ENCODE measurements at places on chromosomes 5 and 9.

DNA sequence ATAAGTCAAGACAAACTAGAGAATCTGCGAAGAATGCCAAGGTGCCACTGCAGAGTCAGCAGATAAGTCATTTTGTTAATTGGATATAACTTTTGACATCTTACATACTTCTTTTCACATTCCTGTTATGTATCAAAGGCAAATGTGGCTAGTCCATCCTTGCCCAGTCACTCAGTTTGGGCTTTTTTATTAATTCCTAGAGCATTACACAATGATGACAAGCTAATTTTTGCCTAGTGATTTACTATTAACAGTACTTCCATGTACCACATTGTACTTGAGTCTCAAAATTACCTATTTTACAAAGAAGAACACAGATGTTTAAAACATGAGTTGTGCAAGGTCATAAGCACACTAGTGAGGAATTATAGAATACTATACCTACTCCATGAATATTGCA lies 680.8 kb downstream of the DNAH5 start:
- DNase-seq: no peak

DNA sequence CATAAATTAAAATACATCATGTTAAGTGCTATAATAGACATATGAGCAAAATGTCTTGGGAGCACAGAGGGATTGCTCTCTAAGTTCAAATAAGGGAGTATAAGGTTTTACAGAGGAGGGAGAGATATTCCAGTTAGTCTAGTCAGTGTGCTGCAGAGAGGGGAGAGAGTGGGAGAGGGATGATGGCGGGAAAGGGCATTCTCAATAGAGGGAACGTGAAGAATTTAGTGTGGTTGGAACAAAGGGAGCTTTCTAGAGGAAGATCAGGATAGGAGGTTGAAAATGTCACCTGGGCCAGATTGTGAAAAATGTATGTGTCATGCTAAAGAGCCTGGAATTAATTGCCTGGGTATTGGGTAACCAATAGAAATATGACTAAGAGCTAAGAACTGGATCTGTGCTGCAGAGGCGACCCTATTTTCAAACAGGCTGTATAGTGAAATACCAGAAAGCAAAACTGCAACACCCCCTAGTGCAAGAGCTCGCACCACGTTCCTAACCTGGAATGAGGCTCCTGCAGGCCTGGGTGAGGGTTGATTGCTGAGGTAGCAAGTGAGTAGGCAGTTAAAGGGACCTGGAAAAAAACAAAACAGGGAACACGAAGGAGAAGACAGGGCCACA lies 791.8 kb upstream of the C9orf72 start:
- DNase-seq: peak; percentile 21

GRCh38 chr5:90983148-90983547 lies 400.0 kb downstream of the ARRDC3 start:
- DNase-seq: no peak

GRCh38 chr5:163190283-163190682 lies 247.1 kb upstream of the CCNG1 start:
- DNase-seq: no peak

DNA sequence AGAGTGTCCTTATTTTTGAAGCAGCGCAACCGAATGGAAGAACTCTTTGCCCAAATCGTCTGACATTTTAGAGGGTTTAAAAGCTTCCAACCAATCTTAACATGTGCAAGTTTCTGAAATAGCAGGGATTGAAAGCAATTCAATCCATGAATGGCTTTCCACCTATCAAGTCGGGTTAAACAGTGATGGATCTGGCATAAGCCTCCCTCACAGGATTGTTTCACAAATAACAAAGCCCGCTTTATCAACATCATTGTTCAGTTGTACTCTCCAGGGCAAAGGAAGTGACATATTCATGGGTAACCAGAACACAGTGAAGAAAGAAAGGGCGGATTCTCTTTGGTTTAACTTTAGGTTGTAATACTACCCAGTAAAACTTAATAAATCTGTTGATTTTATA lies 497.3 kb downstream of the MTRR start:
- DNase-seq: no peak

Data from neuronal stem cell (in vitro differentiated cells).